ENCODE measurements at places on chromosomes 11 and 22.
A peak's percentile ranks its signal among the peaks of the same experiment; 100 is the strongest.

GRCh38 chr11:14232652-14233051, 126.3 kb downstream of the RRAS2 start:
- DNase-seq, result no peak

DNA sequence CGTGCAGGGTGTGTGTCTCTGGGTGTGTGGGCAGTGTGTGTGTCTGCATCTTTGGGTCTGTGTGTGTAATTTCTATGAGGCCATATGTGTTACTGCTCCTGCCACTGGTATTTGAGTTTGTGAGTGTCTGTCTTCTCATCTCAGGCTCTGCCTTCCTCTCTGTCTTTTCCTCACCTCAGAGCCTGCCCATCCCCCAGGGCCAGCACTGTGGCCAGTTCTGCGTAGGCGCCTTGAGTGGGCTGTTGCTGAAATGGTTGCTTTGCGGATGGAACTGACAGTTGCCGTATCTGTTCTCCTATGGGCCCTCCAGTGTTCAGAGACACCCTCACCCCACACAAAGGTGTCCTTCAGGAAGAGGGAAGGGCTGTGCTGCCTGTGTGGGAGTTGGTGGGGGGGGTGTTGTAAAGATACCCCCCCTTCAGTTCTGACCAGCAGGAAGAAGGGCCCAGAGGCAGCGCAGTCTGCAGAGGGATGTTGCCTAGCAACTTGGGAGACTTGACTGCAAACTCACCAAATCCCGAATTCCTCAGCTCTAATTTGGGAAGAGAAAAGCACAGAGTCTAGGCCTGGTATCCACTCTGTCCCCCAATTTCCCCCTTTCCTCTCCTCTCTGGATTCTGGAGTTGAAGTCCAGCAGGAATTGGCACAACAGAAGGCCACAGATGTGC, 2.0 kb upstream of the NRGN start:
- DNase-seq, result no peak

GRCh38 chr11:2689651-2690575, 9.9 kb downstream of the KCNQ1OT1 start:
- no peak for DNase-seq

GRCh38 chr11:46948378-46949131, 12.0 kb downstream of the CSTPP1 start:
- peak; percentile 71 for DNase-seq

- DNase-seq, result peak; percentile 66
These were observed at the start of gene TLCD5 for GRCh38 chr11:120324932-120325810. Gene TLCD5 (plus strand): TSS chr11:120325299. CDS start chr11:120327442, 2,143 bp downstream.

DNA sequence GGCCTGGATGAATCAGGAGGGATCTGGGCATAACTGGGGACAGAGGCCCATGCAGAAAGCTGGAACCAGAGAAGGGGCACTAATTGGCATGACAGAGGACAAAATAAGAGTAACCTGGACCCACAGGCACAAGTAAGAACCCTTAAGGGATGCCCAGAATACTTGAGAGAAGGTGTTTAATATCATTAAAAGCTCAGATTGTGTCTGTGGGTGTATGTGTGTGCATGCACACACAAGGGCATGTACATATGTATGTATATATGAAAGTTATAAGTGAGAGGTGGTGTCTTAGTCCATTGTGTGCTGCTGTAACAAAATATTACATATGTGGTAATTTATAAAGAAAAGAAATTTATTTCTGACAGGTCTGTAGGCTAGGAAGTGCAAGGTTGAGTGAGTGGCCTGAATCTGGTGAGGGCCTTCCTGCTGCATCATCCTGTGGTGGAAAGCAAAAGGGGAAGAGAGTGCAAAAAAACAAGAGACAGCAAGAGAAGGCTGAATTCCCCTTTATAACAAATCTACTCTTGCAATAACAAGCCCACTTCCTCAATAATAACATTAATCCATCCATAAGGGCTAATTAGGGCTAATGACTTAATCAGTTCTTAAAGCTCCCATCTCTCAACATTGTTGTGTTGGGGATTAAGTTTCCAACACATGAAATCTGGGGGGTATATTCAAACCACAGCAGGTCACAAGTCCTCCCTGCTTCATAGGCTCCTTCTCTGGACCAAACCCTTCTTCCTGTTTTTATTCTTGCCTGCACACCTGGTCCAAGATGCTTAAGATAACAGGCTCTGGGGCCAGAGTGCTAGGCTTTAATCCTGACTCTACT, 68.3 kb upstream of the POU2AF2 start:
- no peak for DNase-seq
